ENCODE measurements at places on chromosomes 4 and X.

DNA sequence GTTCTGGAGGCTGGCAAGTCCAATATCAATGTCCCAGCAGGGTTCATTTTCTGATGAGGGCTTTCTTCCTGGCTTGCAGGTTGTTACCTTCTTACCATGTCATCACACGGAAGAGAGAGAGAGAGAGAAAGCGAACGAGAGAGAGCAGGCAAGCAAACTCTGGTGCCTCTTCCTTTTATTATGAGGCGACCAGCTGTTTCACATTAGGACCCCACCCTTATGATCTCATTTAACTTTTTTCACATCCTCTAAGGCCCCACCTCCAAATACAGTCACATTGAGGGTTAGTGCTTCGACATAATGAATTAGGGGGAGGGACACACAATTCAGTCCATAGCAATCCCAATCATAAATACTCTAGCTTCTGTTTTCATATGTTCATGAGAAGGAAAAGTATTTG lies 10.6 kb upstream of the GPR174 start:
- DNase-seq, result no peak

DNA sequence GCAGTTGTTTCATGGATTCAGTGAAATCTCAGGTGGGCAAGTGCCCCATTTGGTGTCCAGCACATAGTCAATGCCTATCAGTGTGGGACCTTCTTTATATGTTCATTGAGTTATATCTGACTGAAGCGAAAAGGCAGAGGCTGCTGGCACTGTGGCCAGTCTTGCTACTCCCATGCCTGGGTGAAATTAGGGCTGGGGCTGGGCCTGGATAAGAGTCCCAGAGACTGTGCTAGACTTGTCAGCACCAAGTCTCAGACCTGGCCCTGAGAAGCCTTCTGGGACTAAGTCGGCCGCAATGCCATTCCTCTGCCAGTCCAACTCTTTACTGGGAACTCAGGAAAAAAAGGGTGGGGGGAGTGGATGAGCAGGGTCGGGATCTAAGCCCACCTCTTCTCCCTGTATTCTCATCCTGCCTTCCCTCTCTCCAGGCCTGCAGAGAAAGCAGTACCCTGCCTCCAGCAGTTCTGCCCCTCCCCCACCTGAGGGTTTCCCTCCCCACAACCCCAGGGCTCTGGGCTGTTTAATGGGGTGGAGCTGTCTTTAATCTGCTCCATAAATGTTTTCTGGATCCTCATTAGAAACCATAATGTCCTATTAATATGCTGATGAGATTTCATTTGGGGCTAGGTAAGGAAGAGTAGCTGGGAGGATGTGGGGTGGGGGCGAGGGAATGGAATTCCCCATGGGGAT lies 153.5 kb upstream of the PJA1 start:
- no peak for DNase-seq

GRCh38 chr4:47031751-47032404 lies 511 bp downstream of the GABRB1 start:
- no peak for DNase-seq

GRCh38 chr4:26124753-26125321 lies 196.0 kb upstream of the RBPJ start:
- DNase-seq, result no peak

DNA sequence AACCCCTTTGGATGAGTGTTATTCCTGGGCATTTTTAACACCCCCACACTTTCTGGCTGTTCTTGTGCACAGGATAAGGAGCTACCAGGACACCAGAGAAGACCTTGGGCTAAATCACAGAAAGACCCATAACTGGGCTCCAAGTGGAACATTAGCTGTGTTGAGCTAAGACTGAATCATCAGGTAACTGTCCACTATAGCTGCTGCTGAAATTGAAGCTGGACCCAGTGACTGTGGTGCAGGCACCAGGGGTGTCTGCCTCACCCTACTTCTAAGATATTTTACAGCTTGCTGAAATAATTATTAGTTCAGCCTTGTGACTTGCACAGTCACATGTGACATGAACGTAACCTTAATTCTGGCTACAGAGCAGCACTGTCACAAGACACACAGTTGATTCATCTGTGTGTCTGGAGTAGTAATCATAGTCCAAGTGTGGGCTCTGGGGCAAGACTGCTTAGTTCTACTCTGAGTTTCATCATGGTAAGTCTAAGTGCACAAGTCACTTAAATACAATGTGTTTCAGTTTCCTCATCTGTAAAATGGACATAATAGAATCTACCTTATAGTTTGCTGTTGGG lies 127.4 kb downstream of the SLC39A8 start:
- DNase-seq, result peak; percentile 42

GRCh38 chr4:145954924-145955339 lies 16.3 kb upstream of the ZNF827 start:
- DNase-seq, result no peak

Measured in inflammatory macrophage (primary cell).